ENCODE measurements at places on chromosomes 5 and 9.

- DNase-seq = no peak
These were observed 385.9 kb upstream of the CLINT1 start for GRCh38 chr5:158244882-158245281.

- no peak for DNase-seq
These were observed 558.0 kb downstream of the PDE4D start for GRCh38 chr5:59335544-59335943.

- no peak for DNase-seq
These were observed 188.8 kb downstream of the FBN2 start for GRCh38 chr5:128349044-128349858.

- no peak for DNase-seq
These were observed 118.2 kb upstream of the SLC44A1 start for GRCh38 chr9:105126226-105126625.

DNA sequence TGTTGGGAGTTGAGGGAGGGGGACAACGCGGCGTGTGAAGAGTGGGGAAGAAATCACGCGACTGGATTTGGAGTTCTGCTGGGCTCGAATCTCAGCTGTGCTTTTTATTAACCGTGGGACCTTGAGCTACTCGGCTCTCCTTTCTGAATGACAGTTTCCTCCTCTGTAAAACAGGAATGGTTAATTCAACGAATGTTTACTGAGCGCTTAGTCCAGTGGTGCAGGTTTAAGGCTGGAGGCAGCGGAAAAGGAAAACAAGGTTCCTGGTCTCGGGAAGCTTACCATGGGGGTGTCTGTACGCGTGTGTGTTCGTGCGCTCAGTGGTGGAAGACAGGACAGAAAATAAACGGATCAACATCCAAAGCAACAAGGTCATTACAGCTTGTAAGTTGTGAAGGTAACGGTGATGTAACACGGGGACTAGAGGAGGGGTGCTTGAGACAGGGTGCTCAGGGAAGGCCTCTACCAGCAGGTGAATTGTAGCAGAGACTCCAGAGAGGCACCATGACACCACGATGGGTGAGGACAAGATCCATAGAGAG is 277 bp downstream of the EIF4E1B start:
- DNase-seq = no peak

- DNase-seq = peak; percentile 93
These were observed 4.3 kb upstream of the TIFAB start for GRCh38 chr5:135456238-135457099.

DNA sequence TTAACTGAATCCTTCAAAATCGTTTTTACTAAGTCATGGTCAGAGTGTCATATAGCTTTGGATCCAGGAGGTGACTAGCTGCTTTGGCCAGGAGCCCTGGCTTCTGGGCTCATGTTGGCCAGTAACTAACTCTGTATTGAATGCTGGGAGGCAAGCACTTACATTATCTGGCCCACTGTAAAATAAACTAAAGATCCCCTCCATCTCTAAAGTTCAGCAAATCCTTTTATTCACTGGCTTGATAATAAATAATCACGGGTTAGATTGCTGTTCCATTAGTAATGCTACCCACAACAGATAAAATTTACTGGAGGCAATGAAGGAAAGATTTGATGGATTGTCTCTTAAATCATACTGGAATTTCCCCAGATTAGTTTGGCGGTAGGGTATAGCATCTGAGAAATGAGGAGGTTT is 382.2 kb upstream of the TLE4 start:
- DNase-seq = peak; percentile 81

DNA sequence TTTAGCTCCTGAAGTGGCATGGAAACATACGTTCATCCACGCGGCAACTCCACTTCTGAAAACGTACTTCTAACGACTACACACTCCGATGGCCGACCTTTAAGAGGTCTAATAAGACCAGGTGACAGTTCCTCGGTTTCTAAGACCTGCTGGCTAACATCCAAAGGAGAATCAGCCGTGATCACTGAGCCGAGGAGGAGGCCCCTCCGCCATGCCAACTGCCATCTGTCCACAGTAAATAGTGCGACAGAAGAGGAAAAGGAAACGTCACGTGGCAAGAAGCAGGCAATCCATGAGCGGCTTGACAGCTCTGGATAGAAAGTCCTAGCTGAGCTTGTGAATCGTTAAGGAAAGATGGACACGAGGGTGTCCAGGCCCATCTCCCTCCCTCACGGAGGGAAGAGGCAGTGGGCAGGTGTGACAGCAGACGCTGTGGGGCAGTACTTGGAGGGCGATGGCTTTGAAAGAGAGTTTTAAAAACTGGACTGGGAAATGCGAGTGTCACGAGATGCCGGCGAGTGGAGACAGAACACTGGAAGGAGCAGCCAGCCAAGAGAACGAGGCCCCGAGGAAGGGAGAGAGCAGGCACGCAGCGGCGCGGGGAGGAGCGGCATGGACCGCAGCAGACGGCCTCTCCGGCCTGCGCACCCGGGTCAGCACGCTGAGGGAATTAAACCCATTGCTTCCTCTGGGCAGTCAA is 66.7 kb upstream of the TBC1D9B start:
- DNase-seq = no peak

- DNase-seq = peak; percentile 63
These were observed 21.2 kb downstream of the OTULIN start for GRCh38 chr5:14685757-14686156.

GRCh38 chr5:35026941-35027340 is 20.8 kb downstream of the AGXT2 start:
- DNase-seq = no peak

GRCh38 chr5:93120051-93120450 is 461.0 kb downstream of the NR2F1-AS1 start:
- no peak for DNase-seq
